ENCODE measurements at places on chromosomes 5 and 9.
A peak's percentile ranks its signal among the peaks of the same experiment; 100 is the strongest.

DNA sequence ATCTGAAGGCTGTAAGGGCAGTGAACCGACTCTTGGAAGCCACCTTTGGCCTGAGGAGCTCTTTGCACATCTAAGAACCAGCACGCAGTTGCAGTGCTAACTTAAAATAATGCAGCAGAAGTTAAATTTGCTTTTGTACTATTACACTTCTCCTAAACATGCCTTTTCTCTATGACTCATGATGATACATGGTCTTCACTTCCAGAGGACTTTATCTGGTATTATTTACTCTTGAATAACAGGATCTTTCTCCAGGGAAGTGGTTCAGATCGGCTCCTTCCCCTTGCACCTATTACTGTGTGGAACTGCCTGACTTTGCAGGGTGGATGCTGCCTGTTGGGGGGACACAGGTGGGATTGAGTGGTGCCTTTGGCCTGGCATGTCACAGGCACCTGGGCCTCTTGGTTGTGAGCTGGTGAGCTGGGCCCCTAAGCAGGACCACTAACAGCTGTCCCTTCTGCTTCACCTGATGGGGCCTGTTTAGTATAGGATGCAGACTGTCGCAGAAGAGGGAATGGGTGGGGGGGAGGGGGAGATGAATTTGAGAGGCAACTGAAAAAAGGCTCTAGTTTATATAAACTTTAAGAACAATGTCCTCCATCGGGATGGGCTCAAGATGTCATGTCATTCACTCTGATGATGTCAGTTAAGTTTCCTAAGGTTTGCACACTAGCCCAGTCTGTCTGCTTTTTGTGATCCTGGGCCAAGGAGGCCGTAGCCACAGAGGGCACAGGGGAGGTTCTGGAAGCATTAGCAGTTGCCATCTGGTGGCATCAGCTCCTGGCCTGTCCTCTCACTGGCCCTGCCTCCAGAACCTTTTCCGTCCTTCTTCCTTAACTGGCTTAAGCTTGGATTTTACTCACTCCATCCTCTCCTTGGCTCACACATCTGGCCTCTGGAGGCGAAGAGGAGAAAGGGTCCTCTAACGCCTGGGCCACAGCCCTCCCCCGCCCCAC, 33.9 kb upstream of the GABBR2 start:
- no peak for DNase-seq

- DNase-seq, result no peak
Observed at GRCh38 chr5:115656404-115656803, 30.6 kb upstream of the TMED7 start.

DNA sequence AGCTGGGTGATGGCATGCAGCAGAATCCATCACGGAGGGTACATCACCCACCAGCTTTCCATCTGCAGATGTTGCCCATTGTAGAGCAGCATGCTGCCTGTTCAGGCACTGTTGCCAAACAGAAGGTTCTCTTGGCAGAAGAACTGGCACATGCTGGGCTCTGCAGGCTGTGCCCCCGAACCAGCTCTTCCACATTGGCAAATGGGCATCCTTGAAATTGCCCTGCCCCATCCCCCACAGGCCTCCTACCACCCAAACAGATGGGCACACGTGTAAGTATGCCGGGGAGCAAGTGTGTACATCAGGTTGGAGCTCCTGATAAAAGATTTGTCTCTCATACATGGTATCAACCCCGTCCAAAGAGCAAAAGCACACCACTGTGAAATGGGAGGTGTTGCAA, 220.3 kb upstream of the TAS2R1 start:
- DNase-seq, result no peak

- no peak for DNase-seq
Observed at GRCh38 chr5:172194985-172195774, 1.2 kb downstream of the EFCAB9 start.

GRCh38 chr9:113931140-113931539, 55.0 kb downstream of the ZNF618 start:
- no peak for DNase-seq

- DNase-seq, result no peak
Observed at GRCh38 chr5:136062366-136063274, 33.8 kb downstream of the TGFBI start.

DNA sequence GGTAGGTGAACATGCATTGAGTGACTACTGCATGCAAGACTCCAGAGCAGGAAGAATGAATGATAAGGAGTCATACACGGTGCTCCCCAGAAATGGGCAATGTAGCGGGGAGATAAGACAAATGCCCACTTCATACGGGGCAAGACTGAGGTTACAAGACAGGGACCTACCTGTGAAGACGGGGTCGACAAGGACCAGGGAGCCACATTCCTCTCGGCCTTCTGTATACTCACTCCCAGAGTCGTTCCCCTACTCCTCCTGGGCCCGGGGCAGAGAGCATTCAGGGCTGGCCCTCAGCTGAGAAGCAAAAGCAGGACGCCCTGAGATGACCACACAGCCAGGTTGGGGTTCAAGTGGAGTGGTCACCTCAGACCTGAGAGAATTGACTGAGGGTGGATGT, 26.7 kb downstream of the PITX1 start:
- DNase-seq, result no peak

- DNase-seq, result peak; percentile 10
Observed at GRCh38 chr5:143557061-143557818, 153.8 kb upstream of the NR3C1 start.

- no peak for DNase-seq
Observed at GRCh38 chr5:79236970-79237739, 1.2 kb downstream of the JMY start.

DNA sequence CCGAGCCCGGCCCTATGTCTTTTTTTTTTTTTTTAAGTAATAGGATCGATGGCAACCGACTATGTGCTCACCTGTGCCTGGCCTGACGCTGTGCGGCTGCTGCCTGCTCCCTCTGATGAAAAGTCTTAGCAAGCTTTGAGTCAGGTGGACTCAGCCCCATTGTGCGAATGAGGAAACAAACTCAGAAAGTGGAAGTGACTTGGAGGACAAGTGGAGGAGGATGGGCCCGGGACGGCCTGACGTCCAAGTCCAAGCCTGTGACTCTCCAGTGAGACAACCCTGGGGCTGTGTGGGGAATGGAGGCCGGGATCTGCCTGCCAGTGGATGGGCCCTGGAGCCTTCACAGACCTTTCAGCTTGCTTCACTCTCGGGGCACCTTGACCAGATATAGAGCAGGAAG, 57.9 kb downstream of the EXD3 start:
- DNase-seq, result no peak

DNA sequence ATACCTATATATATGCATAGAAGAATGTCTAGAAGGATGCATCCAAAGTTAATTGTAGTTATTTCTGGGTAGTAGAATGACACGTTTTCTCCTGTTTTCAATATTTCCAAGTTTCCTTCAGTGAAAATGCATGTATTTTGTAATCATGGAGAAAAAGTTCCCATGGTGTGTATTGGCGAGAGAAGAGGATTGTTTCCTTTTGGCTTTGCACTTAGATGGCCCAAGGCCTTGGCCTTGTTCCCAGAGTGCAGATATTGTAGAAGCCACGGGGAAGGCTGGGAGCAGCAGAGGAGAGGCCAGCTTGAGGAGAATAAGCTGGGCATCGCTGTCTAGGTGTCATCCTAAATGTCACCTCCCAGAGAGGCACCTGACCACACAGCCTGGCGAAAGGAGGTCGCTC, 44.0 kb downstream of the IRF1 start:
- no peak for DNase-seq

- no peak for DNase-seq
Observed at GRCh38 chr5:25119650-25120049, 474.9 kb upstream of the CDH10 start.

DNA sequence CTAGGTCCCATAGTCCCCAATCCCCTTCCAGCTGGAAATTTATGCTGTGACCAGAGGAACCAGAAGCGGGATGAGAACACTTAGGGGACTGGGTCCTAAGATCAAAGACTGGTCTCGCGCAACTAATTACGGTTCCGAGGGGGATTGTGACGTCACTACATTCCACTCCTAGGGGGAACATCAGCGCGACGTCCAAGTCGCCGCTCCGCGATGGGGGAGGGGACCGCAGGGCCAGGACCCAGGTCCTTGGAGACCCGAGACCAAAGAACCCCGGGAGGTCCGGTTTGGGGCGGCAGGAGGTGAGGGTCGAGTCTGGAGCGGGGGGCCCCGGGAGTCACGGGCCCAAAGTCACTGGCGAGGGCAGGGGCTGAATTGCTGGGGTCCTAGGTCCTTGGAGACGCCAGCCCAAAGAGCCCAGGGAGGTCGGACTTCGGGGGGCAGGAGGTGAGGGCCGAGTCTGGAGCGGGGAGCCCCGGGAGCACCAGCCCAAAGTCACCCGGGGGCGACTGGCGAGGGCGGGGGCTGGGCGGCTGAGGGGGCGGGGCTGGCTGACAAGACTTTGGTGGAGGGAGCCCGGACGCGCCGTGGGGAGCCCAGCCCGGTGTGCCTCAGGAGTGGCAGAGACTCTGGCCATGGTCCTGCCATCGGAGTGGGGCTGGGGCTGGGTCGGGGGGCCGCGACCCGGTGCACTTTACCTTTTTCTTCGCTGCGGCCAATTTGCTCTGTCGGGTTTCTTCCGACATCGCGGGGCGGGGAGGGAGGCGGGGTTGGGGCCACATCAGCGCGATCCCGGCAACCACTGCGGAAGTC, at the start of gene GOLGA2:
Gene GOLGA2 (minus strand): TSS at position 810 of the 810 bp plus-strand sequence. CDS start 31 bp downstream, at position 779.
- DNase-seq, result no peak

DNA sequence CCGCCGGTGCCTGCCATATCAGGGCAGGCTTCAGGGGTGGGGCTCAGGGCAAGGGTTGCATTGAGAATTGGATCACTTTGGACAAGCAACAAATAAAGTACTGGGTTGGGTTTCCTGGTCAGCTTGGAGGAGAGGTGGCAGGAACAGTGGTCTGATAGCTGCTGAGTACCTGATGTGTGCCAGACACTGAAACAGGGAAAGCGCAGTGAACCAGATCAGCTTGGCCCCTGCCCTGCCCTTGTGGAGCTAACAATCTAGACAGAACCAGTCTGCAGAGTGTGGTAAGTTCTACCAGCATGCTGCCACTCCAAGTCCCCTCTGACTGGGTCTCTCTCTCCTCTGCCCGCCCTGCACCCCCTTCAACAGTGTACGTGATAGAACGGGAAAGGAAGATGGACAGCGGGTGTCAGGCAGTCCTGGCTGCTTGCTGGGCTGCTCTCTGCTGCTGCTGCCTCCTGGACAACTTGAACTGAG, 53.4 kb downstream of the CYSTM1 start:
- no peak for DNase-seq

DNA sequence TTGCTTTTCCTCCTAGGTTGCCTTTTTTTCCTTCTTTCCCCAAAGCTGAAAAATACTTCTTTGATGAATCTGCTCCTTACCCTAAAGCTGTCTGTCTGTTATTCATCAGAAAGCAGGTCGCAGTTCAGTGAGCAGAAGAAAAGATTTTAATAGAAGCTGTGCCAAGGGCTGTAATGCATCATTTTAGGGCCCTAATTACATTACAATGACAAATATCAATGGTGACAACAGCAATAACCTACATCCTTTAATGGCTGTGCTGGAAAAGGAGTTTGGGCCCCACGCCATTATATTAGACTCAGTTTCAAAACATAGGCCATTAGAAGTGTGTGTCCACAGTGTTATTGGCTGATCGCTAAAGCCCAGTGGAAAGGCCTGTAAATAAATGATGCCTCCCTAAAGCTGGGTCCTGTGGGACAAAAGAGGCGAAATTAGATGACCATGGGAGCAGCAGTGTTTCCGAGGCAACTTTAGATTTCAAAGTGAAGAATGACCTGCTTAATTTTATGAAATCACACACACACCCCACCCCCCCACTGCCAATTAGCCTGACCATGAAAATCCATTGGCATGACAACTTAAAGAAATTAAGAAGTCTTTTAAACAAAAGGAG, 38.4 kb downstream of the TLE4 start:
- no peak for DNase-seq

DNA sequence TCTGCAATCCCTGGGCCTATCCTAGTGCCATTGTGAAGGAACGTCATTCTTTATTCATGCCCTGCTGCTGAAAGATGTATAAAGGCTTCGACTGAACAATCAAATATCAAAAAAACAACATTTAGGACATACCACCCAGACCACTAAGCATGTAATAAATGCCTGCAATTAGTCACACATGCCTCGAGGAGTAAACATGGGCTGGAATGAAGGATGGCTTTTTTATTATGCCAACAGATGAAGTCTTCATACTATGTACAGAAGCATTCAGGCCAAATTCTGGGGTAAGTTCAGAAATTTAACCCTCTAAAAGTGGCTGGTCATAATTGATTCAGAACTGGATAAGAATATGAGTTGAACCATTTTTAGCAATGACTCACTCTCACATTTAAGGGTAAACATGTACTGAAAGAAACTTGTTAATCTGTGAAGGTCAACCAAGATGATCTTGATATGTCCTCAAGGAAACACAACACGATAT, 38.1 kb downstream of the FAM240B start:
- no peak for DNase-seq

- DNase-seq, result no peak
Observed at GRCh38 chr5:83777856-83778255, 57.2 kb upstream of the HAPLN1 start.

DNA sequence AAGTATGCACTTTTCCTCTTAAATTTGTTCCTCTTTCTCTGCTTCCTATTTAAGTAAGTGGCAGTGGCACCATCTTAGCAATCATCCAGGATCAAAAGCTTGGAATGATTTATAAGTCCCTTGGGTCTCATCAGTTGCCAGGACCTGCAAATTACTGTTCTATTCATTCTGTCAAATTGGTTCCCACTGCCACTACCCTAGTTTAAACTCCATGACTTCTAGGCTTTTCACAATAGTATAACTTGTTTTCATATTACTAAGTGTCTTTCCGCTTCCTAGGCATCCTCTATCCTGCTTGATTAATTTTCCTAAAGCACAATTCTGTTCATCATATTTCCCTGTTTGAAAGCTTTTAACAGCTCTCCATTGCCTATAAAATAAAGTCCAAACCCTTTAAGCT, 363.9 kb upstream of the MEF2C start:
- DNase-seq, result peak; percentile 64

DNA sequence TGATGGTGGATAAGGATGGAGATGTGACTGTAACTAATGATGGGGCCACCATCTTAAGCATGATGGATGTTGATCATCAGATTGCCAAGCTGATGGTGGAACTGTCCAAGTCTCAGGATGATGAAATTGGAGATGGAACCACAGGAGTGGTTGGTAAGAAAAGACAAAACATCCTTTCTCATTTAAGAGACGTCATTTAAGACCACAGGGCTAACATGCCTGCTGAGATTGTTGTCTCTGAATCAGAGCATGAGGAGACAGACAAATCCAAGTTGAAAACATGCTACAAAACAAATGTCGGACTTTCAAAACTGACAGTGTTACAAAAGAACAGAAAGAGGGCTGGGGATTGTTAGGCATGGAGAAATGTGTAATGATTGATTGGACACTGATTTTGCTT, 4.6 kb downstream of the CCT5 start:
- DNase-seq, result no peak

DNA sequence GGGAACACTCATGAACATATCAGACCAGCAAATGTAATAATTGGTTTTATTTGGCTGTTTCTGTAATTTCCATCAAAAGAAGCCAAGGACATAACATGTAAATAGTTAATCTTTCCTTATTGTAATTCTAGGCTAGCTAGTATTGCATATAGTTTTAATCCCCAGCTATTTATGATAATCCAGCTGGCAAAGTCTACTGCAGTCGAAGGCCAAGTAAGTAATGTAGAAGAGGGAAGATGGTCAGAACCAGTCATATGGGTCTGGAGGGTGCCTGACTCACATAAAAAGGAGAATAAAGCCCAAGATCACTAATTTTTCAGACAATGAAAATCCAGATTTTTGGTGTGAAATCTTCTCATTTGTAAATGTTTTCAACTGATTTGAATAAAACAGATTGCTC, 106.3 kb downstream of the CCDC192 start:
- DNase-seq, result no peak

GRCh38 chr9:32431940-32432555, 47.6 kb downstream of the ACO1 start:
- no peak for DNase-seq
